H9 (cell line): ENCODE measurements at places on chromosomes 11 and 22. TPM values are rescaled to one million over a fixed set of nuclear protein-coding genes. Genes with fewer than 3 reads are reported as not detected.

- H3K27ac ChIP-seq = no peak overlapping the region
- no peak for DNase-seq
- peaks cover 9% of the 10 kb centered on the region for H3K36me3 ChIP-seq
- no peaks in the 10 kb centered on the region for H3K27me3 ChIP-seq
- H3K4me1 ChIP-seq = no peaks in the 10 kb centered on the region; the same call in 1 of the 2 replicates
These were observed 130.6 kb downstream of the WNT11 start for GRCh38 chr11:76075716-76076115.

DNA sequence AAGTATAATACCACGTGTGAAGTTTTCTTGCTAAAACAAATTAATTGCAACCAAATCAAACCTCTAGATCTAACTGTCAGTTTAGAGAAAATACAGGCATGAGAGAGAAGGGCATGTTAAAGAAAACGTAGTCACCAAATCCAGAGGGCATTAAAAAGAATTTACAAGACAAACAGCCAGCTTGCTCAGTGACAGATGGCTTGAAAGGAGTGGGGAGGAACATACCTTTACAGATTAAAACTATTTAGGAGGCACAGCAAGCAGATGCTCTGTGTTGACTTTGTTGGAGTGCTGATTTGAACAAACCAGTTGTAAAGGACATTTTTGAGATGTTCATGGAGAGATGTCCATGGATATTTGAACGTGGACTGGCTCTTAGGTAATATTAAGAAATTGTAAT is 96.9 kb downstream of the ATXN10 start:
- peak overlapping the region; percentile 25 for H3K4me3 ChIP-seq
- no peaks in the 10 kb centered on the region for H3K27me3 ChIP-seq
- H3K36me3 ChIP-seq = peaks cover 26% of the 10 kb centered on the region
- H3K4me1 ChIP-seq = peaks cover 5% of the 10 kb centered on the region
- no peak for DNase-seq

Gene SCGB1C1
- not detected in 2 replicates for total RNA-seq

GRCh38 chr11:36243641-36244040 is 45.6 kb downstream of the COMMD9 start:
- H3K4me3 ChIP-seq = no peak overlapping the region
- no peaks in the 10 kb centered on the region for H3K4me1 ChIP-seq
- no peak for DNase-seq
- no peaks in the 10 kb centered on the region for H3K27me3 ChIP-seq
- no peak overlapping the region for H3K27ac ChIP-seq
- no peaks in the 10 kb centered on the region for H3K36me3 ChIP-seq

GRCh38 chr11:131234221-131234620 is 136.2 kb upstream of the NTM start:
- H3K4me3 ChIP-seq = no peak overlapping the region
- no peaks in the 10 kb centered on the region for H3K36me3 ChIP-seq
- peaks cover 6% of the 10 kb centered on the region; the same call in 1 of the 2 replicates for H3K4me1 ChIP-seq
- no peak overlapping the region for H3K27ac ChIP-seq
- DNase-seq = no peak

DNA sequence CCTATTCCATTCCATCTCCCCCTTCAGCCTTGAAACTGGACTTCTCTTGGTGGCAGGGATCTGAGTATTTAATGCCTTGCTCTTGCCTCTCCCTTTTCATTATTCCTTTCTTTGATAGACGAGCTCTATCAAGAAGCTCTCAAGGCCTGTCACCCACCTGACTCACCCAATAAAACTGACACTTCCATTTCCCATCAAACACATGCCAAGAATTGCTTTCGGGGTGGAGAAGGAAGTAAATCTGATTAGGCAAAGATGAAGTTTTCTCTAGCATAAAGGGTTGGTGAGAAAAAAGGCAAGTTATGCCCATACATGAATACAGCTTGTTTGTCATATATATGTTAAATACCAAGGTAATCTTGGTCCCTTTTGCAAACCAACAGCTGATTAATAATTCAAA is 34.9 kb upstream of the MYEOV start:
- no peak overlapping the region for H3K27ac ChIP-seq
- H3K4me3 ChIP-seq = no peak overlapping the region
- DNase-seq = no peak
- H3K36me3 ChIP-seq = no peaks in the 10 kb centered on the region
- H3K27me3 ChIP-seq = no peaks in the 10 kb centered on the region; the same call in 1 of the 2 replicates
- H3K4me1 ChIP-seq = peaks cover 4% of the 10 kb centered on the region; the same call in 1 of the 2 replicates

Gene ASCL2
- total RNA-seq = 0.35 TPM in 2 replicates

Gene FAM83F
- 17.4 and 19.6 TPM in 2 replicates for total RNA-seq

DNA sequence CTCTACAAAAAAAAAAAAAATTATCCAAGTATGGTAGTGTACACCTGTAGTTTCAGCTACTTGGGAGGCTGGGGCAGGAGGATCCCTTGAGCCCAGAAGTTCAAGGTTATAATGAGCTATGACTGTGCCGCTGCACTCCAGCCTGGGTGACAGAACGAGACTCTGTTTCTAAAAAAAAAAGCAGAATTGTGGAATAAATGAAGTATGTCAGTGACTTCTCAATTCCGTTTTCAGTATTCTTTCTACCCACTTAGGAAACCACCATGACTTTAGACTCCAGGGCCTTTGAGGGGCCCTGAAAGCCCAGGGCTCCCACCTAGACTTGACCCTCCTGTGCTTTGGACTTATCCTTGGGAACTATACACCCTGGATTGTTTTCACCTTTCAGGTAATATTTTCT is 6.5 kb upstream of the NUP160 start:
- no peaks in the 10 kb centered on the region for H3K27me3 ChIP-seq
- H3K4me1 ChIP-seq = no peaks in the 10 kb centered on the region
- no peak overlapping the region for H3K27ac ChIP-seq
- H3K36me3 ChIP-seq = no peaks in the 10 kb centered on the region

Gene GATD1
- total RNA-seq = 51.5 and 60.0 TPM in 2 replicates

- H3K27me3 ChIP-seq = peaks cover 8% of the 10 kb centered on the region; the same call in 1 of the 2 replicates
- no peaks in the 10 kb centered on the region for H3K36me3 ChIP-seq
- no peak overlapping the region for H3K27ac ChIP-seq
- H3K4me1 ChIP-seq = no peaks in the 10 kb centered on the region
- no peak overlapping the region for H3K4me3 ChIP-seq
These were observed 99.7 kb upstream of the IGLL5 start for GRCh38 chr22:22787786-22788459.

Gene FAM180B
- 0.31 and 0.37 TPM in 2 replicates for total RNA-seq

Gene ISX
- total RNA-seq = not detected in 2 replicates

Gene OR2D2
- total RNA-seq = 0.26 and 0.79 TPM in 2 replicates

GRCh38 chr11:73429121-73429750 is 53.0 kb downstream of the RELT start:
- H3K4me3 ChIP-seq = no peak overlapping the region
- DNase-seq = no peak
- H3K27me3 ChIP-seq = no peaks in the 10 kb centered on the region
- H3K27ac ChIP-seq = no peak overlapping the region
- no peaks in the 10 kb centered on the region for H3K36me3 ChIP-seq

- DNase-seq = no peak
- H3K27ac ChIP-seq = no peak overlapping the region
- H3K4me3 ChIP-seq = no peak overlapping the region
- no peaks in the 10 kb centered on the region for H3K27me3 ChIP-seq
- H3K36me3 ChIP-seq = no peaks in the 10 kb centered on the region
- H3K4me1 ChIP-seq = no peaks in the 10 kb centered on the region
These were observed 70.9 kb upstream of the OR5AK2 start for GRCh38 chr11:56917708-56918400.

GRCh38 chr11:69241844-69242243 is 52.1 kb upstream of the MYEOV start:
- no peak overlapping the region for H3K27ac ChIP-seq
- no peaks in the 10 kb centered on the region for H3K27me3 ChIP-seq
- no peaks in the 10 kb centered on the region for H3K36me3 ChIP-seq
- no peaks in the 10 kb centered on the region for H3K4me1 ChIP-seq
- H3K4me3 ChIP-seq = no peak overlapping the region

DNA sequence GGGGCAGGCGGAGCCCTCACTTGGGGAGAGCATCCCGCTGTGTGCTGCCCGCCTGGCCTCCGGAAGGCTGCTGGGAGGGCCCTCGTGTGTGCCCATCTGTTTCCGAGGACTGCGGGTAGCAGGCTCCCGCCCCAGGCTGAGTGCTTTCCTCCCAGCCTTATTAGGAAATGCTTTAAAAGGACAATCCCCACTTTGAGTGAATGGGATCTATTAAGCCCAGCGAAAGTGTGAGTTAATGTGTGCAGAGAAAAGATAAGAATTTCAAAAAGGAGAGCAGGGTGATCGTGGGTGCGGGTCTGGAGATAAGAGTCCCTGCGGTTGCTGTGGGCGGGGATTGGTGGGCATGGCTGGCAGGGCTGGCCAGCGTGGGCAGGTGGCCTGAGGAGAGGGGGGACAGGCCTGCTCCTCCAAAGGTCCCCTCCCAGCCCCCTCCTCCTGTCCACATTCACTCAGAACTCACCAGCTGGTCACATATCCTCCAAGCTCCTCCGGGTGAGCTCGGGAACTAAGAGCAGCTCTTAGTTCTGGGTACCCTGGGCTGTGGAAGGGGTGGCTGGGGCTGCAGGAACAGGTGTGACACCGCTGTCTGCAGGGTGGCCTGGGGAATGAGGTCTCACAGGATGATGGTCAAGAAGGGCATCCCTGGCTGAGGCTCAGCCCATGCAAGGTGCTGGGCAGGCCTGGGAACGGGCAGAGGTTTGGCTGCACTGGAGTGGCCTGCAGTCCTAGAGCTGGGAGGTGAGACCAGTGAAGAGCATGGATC is 1260.3 kb downstream of the BRD1 start:
- H3K4me3 ChIP-seq = no peak overlapping the region
- no peak for DNase-seq
- no peaks in the 10 kb centered on the region for H3K27me3 ChIP-seq
- peaks cover 20% of the 10 kb centered on the region for H3K36me3 ChIP-seq
- H3K4me1 ChIP-seq = no peaks in the 10 kb centered on the region
- H3K27ac ChIP-seq = no peak overlapping the region

- no peaks in the 10 kb centered on the region for H3K4me1 ChIP-seq
- H3K36me3 ChIP-seq = peaks cover 9% of the 10 kb centered on the region; the same call in 1 of the 2 replicates
- peak overlapping the region; percentile 38; the same call in 1 of the 2 replicates for H3K4me3 ChIP-seq
These were observed 31.9 kb upstream of the SMIM38 start for GRCh38 chr11:69123593-69124545.

DNA sequence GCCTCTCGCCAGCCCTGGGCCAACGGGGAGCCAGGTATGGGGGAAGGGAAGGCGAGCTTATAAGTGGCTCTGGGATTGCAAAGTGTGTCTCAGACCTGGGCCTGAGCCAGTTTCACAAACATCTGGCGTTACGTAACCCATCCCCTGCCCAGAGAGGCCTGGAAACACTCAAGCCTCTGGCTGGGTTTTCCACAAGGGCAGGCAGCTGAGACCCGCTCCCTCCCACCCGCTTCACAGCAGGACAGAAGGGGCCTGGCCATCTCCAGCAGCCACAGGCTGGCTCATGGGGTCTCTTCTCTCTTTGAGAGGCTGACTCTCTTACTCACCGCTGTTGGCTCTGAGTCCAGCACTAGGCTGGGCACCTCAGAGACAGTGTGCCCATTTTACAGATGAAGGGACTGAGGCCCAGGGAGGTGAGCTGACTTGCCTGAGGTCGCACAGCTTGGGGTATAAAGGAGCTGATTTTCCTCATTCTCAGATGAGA is 44.5 kb downstream of the TRIOBP start:
- no peak overlapping the region for H3K4me3 ChIP-seq
- H3K4me1 ChIP-seq = no peaks in the 10 kb centered on the region
- DNase-seq = no peak
- peaks cover 31% of the 10 kb centered on the region for H3K36me3 ChIP-seq

- H3K27ac ChIP-seq = no peak overlapping the region
- no peaks in the 10 kb centered on the region for H3K27me3 ChIP-seq
- no peak overlapping the region for H3K4me3 ChIP-seq
- no peaks in the 10 kb centered on the region for H3K4me1 ChIP-seq
These were observed 456.9 kb downstream of the BRD1 start for GRCh38 chr22:49370627-49371301.

- H3K36me3 ChIP-seq = no peaks in the 10 kb centered on the region
- H3K27me3 ChIP-seq = no peaks in the 10 kb centered on the region
- no peaks in the 10 kb centered on the region for H3K4me1 ChIP-seq
- H3K4me3 ChIP-seq = no peak overlapping the region
These were observed 17.4 kb upstream of the CREB3L1 start for GRCh38 chr11:46259971-46260560.

- H3K4me3 ChIP-seq = no peak overlapping the region
- no peaks in the 10 kb centered on the region for H3K36me3 ChIP-seq
- H3K27ac ChIP-seq = no peak overlapping the region
- no peak for DNase-seq
These were observed 24.3 kb upstream of the MOB2 start for GRCh38 chr11:1510928-1511327.

- DNase-seq = no peak
- no peaks in the 10 kb centered on the region; the same call in 1 of the 2 replicates for H3K36me3 ChIP-seq
- H3K27ac ChIP-seq = no peak overlapping the region
- no peaks in the 10 kb centered on the region for H3K27me3 ChIP-seq
These were observed 509.8 kb downstream of the BUD13 start for GRCh38 chr11:116263019-116263418.

DNA sequence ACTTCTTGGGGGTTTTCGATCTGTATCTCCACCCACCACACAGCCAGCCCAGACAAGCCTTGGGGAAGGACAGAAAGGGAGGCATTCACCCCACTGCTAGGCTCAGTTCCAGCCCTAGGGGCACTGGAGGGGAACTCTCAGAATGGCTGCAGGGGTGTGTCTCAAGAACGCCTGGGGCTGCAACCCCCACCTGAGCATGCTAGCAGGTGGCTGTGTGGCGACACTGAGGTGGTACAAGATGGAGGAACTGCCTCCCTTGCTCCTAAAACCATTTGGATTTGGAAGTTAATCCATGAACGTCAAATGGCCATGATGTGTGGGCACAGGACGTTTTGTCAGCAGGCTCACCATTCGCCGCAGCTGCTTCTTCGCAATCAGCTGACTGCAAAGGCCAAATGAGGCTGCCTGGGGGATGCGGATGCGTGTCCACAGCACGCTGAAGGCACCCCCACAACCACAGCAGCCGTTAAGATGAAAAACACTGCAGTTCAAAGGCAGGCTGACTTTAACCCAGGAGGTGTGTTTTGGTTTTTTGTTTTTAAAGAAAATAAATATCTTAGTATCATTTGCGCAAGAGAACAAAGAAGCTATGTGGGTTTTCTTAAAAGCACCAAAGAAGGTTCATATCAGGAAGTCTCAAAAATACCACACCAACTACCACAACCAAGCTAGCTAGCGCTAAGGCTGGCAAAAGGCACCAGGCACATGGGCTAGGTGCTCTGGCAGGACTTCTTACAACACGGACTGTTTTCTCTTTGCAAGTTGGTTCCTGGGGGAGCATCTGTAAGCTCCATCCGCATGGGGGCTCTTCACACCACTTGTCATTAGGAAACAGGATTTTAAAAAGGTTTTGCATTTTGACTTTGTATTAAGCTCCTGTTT is 22.2 kb upstream of the NAP1L4 start:
- H3K27ac ChIP-seq = no peak overlapping the region
- no peak overlapping the region for H3K4me3 ChIP-seq
- H3K36me3 ChIP-seq = peaks cover 80% of the 10 kb centered on the region
- no peaks in the 10 kb centered on the region for H3K27me3 ChIP-seq
- DNase-seq = no peak

DNA sequence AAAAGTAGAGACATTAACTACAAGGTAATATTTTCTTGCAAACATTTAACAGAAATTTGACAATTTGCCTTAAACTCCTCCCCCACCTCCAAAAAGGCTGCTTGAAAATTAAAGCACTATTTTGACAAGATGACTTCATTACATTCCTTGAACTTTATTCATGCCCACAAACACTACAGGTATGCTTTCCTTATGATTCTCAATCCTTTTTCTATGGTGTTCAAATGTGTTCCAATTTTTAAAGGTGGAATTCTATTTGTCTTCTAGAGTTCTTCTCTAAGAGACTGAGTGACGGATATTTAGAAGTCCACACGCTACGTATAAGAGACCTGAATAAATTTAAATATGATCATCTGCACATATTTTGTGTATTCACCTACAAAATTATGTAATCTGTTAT is 69.4 kb downstream of the MRTFA start:
- no peak overlapping the region for H3K27ac ChIP-seq
- H3K4me3 ChIP-seq = no peak overlapping the region
- peaks cover 26% of the 10 kb centered on the region for H3K36me3 ChIP-seq

Gene HEPHL1
- 0.07 TPM in 1 of 2 replicates, not detected in the other for total RNA-seq
